ENCODE measurements at places on chromosomes 16 and 17. TPM values are rescaled to one million over a fixed set of nuclear protein-coding genes. Genes with fewer than 3 reads are reported as not detected.

DNA sequence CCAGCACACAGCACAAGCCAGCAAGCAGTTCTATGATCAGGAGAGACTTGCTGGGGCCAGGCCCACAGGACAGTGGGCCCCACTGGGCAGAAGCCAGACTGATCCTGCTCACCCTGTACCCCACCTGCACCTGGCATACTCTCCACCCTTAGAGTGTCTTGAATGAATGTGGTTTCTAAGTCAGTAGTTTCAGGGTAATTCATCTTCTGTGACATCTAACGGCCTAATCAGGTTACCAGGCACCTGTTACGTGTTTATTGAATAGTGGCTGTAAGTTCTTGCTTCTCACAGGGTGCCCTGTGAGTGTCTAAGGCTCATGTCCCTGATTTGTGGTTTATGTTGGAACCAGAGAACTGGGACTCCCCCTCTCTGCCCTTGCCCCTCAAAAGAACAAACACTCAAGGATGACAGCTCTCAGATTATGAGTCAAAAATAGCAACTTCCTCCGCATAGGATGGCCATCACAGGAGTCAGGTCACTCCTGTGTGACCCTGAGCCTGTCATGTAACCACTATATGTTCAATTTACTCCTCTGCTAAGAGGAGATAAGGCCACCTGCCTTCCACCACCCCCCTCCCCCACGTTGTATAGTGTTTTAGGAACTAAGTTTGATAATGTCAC is 7.0 kb upstream of the OR2C1 start:
- DNase-seq = no peak

DNA sequence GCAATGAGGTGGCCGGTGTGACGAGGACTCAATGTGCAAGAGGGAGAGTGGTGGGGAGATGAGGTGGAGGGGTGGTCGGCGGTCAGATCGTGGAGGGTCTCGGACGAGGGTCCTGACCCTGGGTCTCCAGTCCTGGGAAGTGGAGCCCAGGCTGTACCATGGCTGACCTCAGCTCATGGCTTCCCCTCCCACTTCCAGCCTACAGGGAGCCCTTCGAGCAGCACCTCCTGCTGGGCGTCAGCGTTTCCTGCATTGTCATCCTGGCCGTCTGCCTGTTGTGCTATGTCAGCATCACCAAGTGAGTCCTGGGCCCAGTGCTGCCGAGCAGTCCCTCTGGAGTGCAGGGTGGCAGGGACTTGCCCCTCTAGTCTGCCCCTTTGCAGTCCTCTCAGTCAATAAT is 41.8 kb downstream of the IL4R start:
- DNase-seq = peak; percentile 44

DNA sequence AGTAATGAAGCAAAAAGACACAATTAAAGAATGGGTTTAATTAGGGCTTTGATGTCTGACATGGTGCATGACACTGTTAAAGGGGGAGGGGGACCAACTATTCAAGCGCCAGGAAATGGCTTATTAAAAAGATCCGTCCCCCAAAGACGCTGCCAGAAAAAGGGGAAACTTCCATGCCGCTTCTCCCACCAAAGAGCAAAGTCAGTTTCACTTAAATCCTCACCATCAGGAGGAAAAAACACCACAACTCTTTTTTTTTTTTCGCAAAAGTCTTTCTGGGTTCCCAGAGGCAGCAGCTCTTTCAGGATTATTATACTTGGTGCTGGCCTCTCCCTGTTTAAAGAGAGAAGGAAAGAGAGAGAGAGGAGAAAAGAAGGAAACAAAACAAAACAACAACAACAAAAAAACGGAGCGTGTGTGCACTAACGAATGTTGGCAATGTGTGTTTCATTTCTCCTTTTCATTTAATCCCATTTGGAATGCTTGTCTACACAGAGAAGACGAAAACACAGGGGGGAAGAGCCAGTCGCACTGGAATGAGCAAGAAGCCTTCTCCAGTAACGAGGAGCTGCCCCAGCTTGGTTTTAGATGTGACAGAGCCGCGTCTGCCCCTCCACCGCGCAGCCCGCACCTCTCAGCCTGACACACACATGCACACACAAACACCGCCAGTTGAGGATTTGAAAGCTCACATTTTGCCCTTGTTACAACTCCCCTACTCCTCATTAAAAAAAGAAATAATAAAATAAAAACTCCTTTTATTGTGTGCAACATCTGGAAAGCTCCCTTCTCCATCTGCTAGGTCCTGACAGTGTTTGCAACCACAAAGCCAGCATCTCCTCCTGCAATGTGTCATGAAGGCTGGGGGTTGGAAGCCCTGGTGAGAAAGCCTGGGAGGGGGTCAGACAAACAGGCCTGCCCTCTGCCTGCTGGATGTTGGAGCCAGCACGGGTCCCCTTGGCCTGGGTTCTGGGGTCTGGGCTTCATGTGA is 32.7 kb upstream of the AXIN2 start:
- DNase-seq = no peak

DNA sequence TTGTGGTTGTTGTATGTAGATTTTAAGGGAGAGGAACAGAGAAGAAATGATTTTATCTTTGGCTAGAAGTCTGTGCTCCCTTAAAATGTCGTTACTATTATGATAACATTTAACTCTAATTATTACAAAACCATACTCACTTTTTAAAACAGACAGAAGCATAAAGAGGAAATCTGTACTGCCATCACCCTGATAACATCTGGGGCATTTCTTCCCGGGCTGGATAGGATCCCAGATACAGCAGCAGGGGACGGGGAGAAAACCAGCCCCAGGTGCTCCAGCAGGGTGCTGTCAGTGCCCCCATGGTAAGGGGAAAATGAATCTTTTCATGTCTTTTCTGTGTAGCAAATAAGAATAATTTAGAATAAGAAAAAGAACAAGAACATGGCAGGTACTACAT is 139.4 kb upstream of the IRX6 start:
- no peak for DNase-seq

DNA sequence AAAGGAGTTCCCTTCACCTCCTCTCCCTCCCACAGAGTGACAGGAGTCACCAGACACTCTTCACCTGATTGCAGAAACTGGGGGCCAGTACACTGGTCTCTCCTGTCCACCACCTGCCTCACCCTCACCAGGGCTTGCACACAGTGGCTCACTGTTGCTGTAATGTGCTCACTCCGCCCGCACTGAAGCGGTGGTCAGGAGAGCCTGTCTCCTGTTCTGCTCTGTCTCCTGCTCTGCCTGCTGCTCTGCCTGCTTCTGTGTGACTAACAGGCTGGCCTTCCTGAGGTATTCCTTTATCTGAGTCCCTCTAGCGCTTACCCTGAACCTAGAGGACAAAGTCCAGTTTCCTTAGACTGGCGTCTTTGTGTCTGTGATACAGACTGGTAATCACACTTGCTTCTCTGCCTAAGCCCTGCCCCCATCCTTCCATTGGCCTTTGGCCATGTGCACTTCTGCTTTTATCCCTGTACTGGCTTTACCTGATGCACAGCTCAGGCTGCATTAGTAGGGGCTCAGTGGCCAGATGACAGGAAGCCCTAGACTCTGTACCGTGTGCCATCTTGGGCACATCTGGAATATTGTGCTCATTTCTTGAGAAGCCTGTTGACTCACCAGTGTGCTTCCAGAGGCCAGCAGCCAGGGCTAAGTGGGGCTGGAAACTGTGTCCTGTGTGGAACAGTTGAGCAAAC is 13.3 kb downstream of the PROCA1 start:
- no peak for DNase-seq

DNA sequence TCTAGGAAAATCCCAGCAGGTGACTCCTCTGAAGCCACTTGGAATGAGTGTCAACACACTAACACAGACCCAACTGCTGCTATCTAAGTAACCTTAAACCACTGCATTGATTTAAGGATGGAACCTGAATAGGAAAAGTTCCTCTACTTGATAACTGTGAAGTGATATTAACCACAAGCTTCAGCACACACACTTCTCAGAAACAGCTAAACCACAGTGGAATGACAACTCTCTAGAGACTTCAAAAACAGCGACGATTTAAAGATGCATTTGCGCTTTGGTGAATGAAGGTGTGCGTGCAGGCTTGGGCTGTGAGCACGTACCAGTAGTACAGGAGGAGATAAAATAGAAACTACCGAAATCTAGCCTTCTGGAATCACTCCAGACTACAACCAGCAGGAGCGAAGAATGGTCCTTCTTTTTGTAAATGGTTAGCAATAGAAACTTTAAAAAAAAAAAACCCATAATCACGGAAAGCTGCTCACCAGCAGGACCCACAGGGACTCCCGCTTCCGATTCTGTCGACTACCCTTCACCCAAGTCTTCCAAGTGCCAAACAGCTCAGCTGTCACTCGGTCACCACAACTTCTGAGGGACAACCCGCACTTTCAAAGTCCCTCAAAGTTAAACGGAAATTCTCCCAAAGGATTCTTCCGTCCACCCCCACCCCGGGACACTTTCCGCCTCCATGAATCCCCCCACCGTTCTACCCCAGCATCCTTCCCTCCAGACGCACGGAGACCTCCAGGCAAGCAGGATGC is 137.7 kb upstream of the CORO6 start:
- DNase-seq = peak; percentile 44

GRCh38 chr17:50114849-50115357 is 15.1 kb downstream of the SAMD14 start:
- DNase-seq = peak; percentile 15

DNA sequence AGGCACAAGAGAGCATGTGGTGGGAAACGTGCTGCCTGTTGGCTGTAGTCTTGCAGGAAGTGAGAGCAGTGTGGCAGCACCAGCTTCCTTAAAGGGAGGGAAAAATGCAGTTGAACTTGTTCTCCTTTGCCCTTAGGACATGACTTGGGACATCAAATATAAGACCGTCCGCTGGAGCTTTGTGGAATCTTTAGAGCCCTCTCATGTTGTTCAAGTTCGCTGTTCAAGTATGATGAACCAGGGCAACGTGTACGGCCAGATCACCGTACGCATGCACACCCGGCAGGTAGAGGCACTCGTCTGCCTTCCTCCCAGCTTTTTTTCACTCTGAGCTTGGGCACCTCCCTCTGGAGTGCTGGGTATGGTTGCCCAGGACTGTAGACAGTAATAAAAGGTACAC is 23.3 kb downstream of the GPR179 start:
- DNase-seq = no peak

DNA sequence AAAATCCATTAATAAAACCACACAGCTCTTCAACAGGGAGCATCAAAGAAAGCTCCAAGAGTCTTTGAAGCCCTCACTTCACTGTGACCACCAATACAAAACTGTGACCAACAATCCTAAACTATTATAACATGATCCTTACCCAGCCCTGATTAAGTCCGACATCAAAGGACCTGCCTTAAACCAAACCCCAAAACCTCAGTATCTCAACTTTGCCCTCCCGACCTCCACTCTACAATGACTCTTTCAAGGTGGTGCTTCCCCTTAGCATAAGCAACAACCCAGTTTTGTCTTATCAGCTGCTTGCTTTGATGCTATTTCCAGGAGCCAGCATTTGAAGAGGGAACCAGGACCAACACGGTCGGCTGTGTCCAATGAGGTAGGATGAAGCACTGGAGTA is 8.5 kb upstream of the PRSS22 start:
- no peak for DNase-seq

- DNase-seq = no peak
Observed at GRCh38 chr16:81488687-81489411, 44.2 kb downstream of the CMIP start.

GRCh38 chr17:42453439-42453838 is 5.2 kb upstream of the ATP6V0A1 start:
- no peak for DNase-seq

GRCh38 chr17:76527430-76528111 is 9.9 kb downstream of the CYGB start:
- peak; percentile 25 for DNase-seq

DNA sequence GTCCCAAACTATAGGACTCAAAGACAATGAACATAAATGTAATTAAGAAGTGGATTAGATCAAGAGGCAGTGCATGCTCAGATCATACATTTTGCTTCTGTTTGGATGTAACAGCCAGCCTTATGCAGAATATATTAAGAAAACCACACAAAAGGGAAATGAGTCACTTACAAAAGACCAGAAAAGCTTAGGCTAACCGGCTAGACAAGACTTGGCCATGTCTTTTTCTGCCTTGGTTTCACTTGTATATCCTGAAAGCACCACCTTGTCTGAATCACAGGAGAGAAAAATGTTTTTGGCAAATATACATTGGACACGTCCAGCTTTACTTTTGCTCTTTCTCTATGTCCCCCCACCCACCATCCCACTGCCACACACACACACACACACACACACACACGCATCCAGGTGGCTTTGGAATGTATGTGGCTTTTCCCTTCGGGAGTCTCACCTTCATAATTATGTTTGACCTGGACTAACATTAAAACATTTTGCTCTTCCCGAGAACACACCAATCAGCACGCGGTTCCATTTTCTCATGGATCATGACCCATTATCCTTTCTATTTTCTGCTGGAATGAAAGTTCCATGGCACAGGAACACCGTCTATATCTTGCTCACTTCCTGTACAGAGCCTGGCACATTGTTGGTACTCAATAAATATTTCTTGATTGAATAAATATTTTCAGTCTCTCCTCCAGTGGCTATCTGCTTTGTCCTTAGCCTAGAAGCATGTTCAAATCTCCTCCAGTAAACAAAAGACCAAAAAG is 64.6 kb downstream of the CDK5R1 start:
- no peak for DNase-seq

DNA sequence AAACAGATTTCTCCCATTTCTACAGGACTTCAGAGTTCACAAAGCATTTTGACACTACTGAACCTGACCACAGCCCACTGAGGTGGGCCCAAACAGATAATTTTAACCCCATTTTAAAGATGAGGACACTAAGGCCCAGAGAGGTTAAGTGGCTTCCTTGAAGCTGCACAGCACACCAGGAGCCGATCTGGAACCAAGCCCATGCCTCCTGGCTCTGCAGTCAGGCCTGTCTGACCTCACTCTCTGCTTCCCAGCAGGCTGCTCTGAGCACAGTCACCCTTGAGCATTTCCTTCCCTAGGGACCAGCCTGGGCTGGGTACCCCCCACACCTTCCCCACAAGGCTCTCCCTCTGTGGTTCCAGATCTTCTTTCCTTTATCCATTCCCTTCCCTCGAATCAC is 252.2 kb downstream of the ENGASE start:
- no peak for DNase-seq

GRCh38 chr16:64887651-64888050 is 234.2 kb downstream of the CDH11 start:
- no peak for DNase-seq

DNA sequence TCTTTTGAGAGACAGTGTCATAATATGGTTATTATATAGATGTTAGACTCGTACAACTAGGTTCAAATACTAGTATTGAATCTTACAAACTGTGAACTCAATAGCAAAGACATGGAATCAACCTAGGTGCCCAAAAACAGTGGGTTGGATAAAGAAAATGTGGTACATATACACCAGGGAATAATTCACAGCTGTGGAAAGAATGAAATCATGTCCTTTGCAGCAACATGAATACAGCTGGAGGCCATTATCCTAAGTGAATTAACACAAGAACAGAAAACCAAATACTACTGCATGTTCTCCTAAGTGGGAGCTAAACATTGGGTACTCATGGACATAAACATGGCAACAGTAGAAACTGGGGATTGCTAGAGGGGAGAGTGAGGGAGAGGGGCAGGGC is 8.1 kb downstream of the PHKB start:
- DNase-seq = no peak

- no peak for DNase-seq
Observed at GRCh38 chr17:30389756-30390300, 11.1 kb downstream of the CPD start.

- no peak for DNase-seq
Observed at GRCh38 chr17:7922269-7922844, 6.3 kb upstream of the RNF227 start.

The TRPV2 gene
- 24.7 TPM for total RNA-seq

The AATK gene
- total RNA-seq = 3.8 TPM

The PRR11 gene
- total RNA-seq = 1.8 TPM

The OR2C1 gene
- not detected for total RNA-seq

The KRT24 gene
- not detected for total RNA-seq

The NRN1L gene
- not detected for total RNA-seq

The CMTM2 gene
- not detected for total RNA-seq

The TVP23B gene
- 42.0 TPM for total RNA-seq
